Left kidney (tissue), 8 donors: ENCODE measurements at places on chromosomes 4 and X. TPM values are rescaled to one million over a fixed set of nuclear protein-coding genes. Genes with fewer than 3 reads are reported as not detected.

PRPS2 gene
- 92.7 TPM for polyA plus RNA-seq

SOX3 gene
- not detected for polyA plus RNA-seq

KCNE5 gene
- 4.8 TPM for polyA plus RNA-seq

- DNase-seq, result no peak
Measured at GRCh38 chr4:9916937-9917336, 104.4 kb downstream of the SLC2A9 start.

DNA sequence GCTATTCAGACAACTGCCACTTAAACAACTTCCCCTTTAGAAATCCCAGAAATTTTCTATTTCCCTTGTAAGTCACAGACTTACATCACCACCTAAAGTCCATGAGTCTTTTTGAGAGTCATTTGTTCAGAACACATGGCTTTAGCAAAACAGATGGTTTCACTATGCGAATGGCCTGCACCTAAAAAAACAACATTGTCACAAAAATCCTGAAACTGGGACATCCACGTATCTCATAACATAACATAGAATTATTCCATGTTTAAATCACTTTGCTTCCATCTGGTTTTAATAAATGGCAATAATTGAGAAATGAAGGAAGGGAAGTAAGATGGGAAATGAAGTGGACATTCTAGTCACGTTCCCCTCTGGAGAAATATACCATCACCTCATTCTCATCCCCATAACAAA, 155.3 kb upstream of the EDNRA start:
- no peak for DNase-seq

- DNase-seq, result no peak
Measured at GRCh38 chr4:147965056-147965455, 233.2 kb downstream of the ARHGAP10 start.

DNA sequence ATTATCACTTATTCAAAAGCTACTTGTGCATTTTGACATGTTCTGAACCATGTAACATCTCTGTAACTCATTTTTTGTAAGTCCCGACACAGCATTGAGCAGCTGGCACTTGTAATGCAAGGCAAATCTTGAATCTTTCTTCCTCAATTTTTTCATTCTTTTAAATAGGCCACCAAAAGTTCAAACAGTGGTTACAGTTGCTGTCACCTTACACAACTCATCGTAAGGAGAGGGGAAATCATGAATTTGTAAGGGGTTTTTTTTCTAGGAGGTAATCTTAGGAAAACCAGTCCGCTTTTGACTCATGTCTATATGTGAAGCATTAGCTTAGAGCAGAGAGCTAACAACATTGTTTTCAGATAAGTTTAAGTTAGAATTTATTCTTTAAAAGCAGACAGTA, 124.5 kb downstream of the PDLIM5 start:
- DNase-seq, result no peak

DNA sequence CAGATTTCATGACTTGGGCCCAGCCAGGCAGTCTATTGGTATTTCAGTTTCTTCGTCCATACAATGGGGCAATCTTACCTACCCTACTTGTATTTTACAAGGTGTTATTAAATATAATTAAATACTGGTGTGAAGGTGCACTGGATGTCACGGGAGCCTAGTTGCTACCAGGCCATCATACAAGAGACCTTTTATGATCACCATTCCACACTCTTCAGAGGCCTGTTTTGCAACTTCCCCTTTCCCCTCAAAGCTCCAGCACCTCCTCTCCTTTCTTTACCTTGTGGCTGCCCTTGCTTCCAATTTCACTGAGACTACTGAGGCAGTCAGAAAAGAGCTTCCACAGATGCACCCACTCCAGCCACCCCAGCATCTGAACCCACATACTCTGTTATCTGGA, 93.8 kb upstream of the HELT start:
- DNase-seq, result no peak
